ENCODE measurements at places on chromosomes 6 and 20.

- DNase-seq: no peak
These were observed 5.2 kb upstream of the BTN3A2 start for GRCh38 chr6:26359765-26360164.

DNA sequence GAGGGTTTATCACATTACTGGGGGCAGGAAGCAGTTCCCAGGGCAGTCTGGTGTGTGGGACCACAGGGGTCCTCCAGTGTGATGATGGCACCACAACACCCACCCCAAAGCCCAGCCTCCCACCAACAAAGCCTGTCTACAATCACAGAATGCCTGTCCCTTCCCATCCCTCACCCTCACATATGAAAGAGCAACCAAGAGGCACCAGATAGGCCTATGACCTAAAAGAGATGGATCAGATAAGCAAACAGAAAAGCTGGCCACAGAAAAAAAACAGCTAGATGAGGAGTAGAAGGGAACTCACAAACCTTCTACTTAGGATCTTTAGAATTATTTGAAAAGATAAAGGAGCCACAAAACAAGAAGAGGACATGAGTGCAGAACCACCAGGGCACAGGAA is 54.3 kb downstream of the SERAC1 start:
- DNase-seq: no peak

GRCh38 chr20:6311097-6311496 is 188.3 kb upstream of the FERMT1 start:
- no peak for DNase-seq

DNA sequence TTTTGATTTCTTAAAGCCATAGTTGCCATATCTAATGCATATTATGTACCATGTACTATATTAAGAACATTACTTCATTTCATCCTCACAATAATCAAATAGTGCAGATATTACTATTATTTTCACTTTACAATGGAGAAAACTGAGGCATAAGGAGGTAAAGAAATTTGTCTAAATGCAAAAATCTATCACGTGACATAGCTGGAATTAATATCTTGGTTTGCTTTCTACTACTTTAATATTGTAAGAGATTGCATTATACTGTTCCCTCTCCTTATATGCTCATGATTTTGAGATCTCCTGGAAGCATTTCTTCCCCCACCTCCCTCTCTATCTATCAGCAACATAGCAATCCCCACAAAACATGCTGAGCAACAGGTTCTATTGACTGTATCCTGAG is 330.8 kb upstream of the SPTLC3 start:
- no peak for DNase-seq

DNA sequence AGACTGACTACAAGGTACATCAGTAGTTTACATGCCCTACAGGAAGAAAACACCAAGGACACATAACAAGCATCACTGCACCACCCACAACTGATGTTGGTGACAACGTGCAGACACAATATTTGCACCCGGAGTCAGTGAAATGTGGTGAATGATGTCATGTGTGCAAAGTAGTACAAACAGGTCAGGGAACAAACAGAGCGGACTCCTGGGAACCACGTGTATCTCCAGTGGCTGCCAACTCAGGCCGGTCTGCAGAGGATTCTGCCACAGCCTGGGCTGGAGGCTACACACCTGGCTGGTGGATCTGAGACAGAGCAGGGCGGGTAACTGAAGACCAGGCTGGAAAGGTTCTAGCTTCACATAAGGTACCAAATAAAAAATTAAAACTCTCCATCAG is 28.2 kb upstream of the RPS6KA2 start:
- no peak for DNase-seq

DNA sequence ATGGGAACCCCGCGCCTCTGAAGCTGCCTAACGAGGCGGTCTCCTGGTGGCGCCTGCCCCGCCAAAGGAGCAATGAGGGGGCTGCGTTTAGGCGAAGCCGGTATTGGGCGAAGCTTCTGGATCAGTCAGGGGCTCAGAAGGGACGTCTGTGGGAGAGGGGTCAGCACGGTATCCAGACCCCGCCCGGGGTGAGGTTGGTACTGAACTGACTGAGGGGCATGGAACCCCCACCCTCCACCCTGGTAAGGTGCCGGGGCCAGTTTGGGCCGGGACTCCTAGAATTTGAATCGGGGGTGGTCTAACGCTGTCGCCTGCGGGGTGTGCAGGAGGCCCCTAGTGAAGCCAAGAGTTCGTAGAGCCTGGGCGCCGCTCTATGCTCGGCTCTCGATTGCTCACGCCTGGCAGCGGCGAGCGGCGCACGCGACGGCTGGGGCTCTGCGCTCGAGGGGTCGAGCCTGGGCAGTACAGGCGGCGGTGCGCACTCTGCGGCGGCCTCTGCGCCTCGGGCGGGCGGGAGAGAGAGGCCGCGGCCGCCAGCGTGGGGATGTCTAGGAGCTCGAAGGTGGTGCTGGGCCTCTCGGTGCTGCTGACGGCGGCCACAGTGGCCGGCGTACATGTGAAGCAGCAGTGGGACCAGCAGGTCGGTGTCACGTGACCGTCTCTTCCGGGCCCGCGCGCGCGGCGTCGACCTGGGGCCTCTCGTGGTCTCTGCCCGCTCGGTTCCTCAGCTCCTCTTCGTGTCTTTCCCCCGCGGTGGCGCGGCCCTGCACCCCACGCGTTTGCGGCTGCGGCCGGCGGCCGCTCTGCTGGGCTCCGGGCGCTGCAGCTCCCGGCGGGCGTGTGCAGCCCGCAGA is at the start of the genes KAT14 and PET117:
KAT14 (plus strand) TSS at position 452 of the 854 bp plus-strand sequence. CDS start 4,798 bp downstream, outside the sequence.
PET117 (plus strand) TSS at position 452 of the 854 bp plus-strand sequence; CDS start at position 545, 93 bp downstream.
- peak; percentile 90 for DNase-seq

DNA sequence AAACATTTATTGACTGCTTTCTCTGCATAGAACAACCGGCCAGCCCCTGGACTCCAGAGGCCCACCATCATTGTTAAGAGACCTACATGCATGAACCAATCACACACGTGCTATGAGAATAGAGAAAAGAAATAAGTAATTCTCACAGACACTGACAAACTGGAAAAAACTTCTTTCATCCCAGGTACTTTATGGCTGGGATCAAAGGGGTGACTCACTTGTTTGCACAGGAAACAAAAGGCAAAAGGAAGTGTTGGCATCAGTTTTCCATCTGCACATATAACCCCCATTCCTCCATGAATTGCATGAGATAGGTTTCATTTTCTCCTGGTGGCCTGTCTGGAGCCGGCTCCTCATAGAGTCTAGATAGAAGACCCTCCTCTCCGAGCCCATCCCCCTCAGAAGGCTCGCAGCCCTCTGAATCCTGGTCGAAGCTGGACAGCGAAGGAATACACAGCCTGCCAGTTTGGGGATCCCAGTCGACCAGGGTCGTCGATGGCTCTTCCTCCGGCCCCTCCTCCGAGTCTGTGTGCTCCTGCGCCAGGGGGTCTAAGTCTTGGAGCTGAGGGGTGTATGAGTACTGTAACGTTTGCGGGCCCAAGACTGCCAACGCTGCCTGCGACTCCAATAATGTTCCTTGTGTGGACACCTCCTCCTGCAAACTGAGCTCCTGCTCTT is 43.3 kb downstream of the IL20RA start:
- peak; percentile 31 for DNase-seq

- peak; percentile 68 for DNase-seq
These were observed 24.7 kb downstream of the GFOD1 start for GRCh38 chr6:13462458-13463327.

DNA sequence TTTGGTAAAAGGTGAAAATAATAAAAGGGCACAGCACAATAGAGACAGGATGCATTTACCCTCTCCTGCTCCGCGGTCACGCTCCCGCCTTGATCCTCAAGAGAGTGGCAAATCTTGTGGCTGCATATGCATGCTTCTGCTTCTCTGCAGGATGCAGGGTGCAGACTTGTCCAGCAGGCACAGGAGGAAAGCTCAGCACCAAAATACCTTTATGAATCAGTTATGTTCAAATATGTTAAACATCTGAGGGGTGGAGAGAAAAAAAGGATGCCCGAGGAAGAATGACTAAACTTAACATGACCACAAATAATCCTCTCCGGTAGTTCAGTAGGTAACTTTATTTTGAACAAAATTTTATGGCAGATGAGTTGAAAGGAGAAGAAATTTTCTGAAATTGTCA is 366.1 kb upstream of the SOX4 start:
- DNase-seq: peak; percentile 60

GRCh38 chr6:104572901-104573300 is 286.8 kb downstream of the HACE1 start:
- peak; percentile 21 for DNase-seq

- no peak for DNase-seq
These were observed 33.0 kb upstream of the PTCHD4 start for GRCh38 chr6:48144021-48144420.

DNA sequence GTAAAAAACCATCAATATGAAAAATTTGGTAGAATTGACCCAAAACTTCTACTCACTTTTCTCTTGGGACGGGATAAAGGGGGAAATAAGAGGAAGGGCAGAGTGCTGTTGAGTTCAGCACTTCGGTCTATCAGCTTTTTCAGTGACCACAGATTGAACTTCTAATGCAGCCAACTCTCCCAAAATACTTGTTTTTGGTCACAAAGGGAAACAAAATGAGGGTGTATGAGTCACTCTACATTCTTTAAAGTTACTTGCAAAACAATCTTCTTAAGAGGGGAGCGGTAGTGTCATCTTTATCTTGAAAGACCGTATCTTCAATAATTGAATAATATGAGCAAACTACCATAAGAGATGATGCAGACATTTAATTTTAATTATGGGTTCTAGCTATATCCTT is 661.3 kb downstream of the CD109 start:
- DNase-seq: peak; percentile 39

DNA sequence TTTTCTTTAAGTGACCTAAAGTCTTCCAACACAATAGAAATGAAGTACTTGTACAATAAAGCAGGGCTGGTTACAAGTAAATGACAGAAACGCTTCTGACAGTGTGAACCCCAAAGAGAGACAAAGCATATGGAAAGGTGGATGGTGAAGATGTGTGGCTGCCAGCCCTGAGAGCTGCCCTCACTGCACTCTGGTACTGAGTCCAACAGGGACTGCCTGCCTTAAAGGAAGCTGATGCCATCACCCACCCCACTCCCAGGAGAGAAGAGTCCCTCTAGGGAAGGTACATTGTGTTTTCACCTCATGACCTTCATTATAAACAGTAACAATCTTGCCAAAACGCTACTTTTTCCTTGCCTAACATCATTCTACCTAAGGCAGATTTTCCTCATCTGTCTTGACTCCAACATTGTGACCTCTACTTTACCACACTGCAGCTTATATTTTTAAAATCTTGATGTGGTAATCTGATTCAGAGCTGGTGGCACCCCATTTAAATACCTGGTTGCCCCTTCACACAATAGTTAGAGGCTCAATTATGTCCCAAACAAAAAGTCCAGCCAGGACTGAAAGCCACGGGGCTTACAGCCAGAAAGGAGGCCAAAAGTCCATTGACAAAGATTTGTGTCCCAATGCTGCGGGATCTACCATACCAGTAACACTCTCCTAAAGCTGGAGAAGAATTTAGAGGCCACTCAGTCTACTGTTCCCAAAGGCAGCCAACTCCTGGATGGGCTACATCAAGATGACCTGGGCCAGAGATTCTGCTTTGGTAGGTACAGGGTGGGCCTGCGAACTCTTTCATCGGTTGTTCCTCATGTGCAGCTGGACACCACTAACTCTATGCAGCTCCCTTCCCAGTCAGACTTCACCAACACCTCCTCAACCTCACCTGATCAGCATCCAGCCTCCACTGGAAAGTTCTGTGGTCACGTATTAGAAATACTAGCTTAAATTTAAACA is 4.4 kb downstream of the APMAP start:
- DNase-seq: no peak

DNA sequence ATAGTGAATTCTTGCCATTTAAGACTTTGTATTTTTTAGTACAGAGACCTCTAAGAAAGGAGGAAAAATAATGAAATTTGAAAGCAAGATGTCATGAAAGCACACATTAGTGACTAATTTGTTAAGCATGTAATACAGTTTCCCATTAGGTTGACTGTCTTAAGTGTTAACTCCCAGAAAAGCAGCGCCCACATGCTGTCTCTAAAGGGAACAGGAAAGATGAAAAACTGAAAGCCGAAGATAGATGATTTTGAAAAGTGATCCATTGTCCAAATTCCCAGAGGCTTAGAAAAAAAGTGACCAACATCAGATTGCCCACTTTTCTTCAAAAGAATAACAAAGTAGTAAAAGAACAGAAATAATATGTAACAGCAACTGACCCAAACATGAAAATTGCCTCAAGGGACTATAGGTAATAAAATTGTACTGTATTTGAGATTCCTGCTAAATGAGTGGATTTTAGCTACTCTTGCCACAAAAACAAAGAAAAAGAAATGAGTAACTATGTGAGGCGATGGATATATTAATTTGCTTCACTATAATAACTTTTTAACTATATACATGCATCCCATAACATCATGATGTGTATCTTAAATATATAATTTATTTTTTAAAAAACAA is 83.2 kb upstream of the OGFRL1 start:
- DNase-seq: peak; percentile 48

DNA sequence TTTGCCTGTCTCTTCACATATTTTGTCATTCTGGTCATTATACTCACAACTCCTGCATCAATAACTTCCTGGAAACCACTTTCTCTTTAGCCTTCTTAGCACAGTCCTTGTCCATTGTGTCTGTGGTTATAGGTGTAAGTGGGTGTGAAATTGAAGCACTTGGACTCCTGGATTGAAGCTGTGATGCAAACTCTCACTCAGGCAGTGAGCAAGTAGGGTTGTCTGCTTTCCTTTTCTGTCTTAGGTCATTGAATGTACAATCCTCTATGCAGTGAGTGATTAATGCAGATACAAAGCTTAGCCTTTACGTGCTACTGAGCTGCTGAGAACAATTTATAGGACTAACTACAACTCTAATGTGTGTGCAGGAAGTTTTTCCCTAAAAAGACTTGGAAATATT is 54.8 kb downstream of the ADGRB3 start:
- no peak for DNase-seq

- DNase-seq: no peak
These were observed 433.5 kb downstream of the PRKN start for GRCh38 chr6:162294029-162294428.

- DNase-seq: peak; percentile 93
These were observed 269.0 kb downstream of the UST start for GRCh38 chr6:149015535-149016525.

DNA sequence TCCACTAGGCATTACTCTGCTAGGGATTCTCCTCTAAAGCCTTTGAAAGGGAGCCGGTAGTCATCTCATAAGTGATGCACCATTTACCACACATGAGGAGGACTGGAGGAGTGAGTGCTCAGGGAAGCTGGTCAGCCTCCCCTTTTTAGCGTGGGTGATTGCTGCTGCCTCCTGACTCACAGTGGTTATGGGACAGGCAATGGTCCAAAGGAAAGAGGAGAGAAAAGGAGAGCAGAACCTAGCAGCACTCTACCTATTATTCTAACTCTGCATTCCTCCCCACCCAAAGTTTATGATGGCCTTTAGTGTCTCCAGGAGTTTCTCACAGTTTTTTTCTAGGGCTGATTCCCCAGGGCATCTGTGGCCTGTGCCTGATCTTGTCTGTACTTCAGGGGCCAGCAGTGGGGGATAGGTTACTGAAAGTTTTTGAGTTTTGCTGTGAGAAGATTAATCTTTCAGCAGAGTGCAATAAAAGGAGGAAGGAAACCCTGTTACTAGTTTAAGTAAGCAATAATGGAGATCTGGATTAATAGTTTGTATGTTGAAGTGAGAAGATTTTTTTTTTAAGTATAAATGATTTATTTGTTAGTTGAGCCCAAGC is 36.4 kb upstream of the GCLC start:
- peak; percentile 67 for DNase-seq

All from fibroblast of upper back skin (primary cell).